ENCODE measurements at places on chromosomes 7 and 10.

DNA sequence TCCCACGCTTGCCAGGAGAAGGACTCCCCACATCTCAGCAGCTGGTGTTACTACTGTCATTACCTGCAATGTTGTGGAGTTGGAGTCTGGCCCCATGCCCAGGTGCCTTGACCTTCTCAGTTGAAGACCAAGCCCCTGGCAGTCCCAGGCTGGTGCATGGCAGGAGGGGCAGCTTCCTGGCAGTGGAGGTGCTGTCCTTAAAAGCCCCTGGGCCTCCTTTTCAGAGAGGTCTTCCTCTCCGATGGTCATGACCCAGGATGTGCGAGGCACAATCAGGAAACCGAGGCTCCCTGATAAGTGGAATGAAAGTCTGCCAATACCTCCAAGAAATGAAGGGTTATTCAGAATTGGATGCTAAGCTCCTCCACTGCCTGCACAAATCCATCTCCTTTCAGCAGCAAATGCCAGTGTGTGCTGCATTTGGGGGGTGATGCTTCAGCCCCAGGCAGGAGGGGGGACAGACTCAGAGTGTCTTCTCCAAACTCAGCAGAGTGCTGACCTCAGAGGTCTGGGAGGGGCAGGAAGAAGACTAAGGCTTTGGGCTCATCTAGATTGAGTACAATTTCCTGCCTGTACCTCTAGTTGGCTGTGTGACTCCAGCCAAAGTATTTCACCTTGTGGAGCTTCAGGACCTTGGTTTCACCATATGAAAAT lies 97.0 kb upstream of the DDC start:
- no peak for DNase-seq

- DNase-seq: no peak
Measured at GRCh38 chr7:106480616-106481031, 180.3 kb downstream of the CCDC71L start.

DNA sequence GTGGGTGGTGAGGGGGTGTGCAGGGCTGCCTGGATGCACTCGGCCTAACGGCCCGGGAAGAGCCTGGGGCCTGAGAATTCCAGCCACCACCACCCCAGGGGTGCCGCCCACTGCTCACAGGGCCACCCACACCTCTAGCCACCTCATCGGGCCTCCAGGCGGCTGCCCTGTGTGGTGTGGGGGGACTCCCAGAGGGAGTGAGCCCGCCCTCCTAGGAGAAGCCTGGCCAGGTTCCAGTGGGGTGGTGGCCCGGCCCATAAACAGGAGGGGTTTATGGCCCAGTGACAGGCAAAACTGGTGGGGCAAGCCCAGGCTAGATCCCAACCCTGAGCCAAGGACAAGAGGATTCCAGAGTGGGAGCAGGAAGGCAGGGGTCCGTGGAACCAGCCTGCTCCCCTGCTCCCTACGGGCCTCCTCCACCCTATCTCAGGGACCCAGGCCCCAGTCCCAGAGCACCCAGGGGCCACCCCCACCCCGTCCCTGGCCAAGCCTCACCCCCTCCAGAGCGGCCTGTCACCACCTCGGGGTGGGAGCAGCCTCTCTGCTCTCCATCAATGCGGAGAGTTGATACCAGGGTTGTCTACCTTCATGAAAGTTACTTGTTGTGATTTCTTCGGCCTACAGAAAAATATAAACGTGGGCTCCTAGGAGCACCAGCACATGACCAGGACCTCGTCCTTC lies 20.2 kb upstream of the PDGFA start:
- no peak for DNase-seq

DNA sequence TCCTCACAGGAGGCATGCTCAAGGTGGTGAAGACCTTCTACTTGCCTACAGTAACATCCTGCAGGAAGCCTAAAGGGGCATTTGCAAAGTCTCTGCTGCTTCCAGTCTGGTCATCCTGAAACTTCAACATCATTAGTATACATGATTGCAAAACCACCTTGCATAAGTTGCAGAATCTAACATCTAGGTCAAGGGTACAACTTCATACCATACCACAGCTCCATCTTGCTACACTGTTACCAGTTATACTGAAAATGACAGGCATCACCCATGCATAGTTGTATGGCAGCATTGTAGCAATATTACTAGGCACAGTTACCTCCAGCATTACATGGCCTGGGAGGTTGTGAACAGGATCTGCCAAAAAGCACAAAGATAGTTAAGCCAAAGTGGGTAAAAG lies 13.7 kb upstream of the MACROH2A2 start:
- no peak for DNase-seq

GRCh38 chr7:105596866-105597265 lies 15.6 kb upstream of the EFCAB10 start:
- DNase-seq: no peak

DNA sequence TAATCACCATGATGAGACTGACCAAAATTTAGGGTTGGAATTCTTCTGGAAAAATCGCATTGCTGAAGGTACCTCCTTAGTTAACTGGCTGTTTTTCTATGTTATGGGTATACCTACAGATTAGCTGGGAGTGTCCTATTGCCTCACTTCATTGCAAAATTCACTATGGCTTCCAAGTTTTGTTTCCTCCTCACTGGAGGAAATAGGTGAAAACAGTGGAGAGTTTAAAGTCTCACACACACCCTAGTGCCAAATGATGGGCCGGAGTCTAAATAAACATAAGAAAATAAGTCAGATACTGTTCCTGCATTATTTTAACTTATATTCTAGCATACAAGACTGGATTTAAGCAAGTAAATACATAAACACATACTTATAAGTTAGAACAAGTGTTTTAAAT lies 98.2 kb downstream of the AHR start:
- DNase-seq: no peak

GRCh38 chr10:1299041-1299726 lies 243.0 kb downstream of the WDR37 start:
- DNase-seq: no peak

GRCh38 chr10:106106114-106106513 lies 1058.4 kb downstream of the SORCS1 start:
- no peak for DNase-seq

- DNase-seq: no peak
Measured at GRCh38 chr7:107691716-107692115, 31.1 kb downstream of the SLC26A4 start.

- DNase-seq: no peak
Measured at GRCh38 chr10:88288320-88289059, 294.6 kb downstream of the RNLS start.

DNA sequence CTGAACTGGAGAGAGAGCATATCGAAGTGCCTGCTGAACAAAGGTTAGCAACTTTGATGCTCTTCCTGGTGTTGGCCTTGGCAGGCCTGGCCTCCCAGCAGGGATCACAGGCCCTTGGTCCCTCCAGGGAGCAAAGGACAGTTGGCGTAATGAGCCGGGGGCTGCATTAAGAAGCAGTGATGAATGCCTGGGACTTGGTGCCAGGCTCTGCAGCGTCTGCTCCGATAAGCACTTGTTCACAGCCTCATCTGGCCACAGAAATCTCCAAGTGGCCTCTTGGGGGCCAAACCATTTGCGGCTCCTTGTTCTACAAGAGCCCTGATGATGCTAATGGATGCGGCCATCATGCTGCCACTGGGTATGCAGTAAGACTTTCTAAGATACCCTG lies 31.8 kb downstream of the CRHR2 start:
- no peak for DNase-seq

GRCh38 chr10:75019370-75019769 lies 92.1 kb upstream of the SAMD8 start:
- peak; percentile 50 for DNase-seq

DNA sequence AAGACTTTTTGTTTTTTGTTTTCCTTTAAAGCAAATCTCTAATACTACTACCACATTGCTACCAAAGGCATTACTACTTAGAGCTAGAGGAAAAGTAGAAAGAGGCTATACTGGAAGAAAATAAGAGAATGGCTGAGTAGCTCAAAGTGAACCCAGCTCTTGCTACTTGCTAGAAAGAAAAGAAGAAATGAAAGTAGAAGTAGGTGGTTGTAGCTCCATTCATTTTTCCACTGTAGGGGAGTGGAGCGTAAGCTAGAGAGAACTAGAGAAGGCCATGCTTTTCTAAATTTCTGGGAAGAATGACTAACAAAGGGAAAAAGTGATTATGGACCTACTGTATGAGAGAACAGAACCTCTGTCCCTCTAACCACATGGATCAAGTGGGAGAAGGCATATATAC lies 184.4 kb downstream of the PON1 start:
- no peak for DNase-seq

GRCh38 chr7:36127075-36127740 lies 25.8 kb upstream of the EEPD1 start:
- no peak for DNase-seq

DNA sequence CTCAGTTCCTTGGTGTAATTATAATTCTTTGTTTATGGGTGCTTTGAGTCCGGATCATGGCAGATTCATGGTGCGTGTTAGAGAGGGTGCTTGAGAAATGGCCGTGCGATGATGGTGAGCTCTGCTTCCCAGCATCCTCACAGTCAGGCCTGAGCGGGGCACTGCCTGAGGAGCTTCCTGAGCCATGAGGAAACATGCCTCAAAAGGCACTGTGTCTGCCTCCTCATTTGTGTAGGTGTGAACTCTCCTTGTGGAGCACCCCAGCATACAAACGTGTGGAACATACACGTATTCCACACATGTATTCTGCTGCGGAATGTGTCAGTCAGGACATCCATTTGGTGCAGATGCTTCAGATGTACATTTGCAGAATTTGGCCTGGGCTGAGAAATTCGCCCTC lies 205.4 kb downstream of the CELF2 start:
- DNase-seq: no peak

GRCh38 chr10:61148451-61148850 lies 204.5 kb upstream of the RHOBTB1 start:
- no peak for DNase-seq

- DNase-seq: no peak
Measured at GRCh38 chr7:122305475-122306319, 1.1 kb upstream of the FEZF1 start.

- DNase-seq: no peak
Measured at GRCh38 chr7:85306115-85306514, 119.3 kb upstream of the SEMA3D start.

GRCh38 chr7:63080406-63080805 lies 918.2 kb upstream of the ZNF722 start:
- DNase-seq: no peak

GRCh38 chr7:139771001-139771956 lies 6.5 kb downstream of the HIPK2 start:
- no peak for DNase-seq

GRCh38 chr10:28945959-28946358 lies 268.6 kb downstream of the BAMBI start:
- no peak for DNase-seq

- no peak for DNase-seq
Measured at GRCh38 chr10:80486785-80487420, 32.8 kb downstream of the TSPAN14 start.

DNA sequence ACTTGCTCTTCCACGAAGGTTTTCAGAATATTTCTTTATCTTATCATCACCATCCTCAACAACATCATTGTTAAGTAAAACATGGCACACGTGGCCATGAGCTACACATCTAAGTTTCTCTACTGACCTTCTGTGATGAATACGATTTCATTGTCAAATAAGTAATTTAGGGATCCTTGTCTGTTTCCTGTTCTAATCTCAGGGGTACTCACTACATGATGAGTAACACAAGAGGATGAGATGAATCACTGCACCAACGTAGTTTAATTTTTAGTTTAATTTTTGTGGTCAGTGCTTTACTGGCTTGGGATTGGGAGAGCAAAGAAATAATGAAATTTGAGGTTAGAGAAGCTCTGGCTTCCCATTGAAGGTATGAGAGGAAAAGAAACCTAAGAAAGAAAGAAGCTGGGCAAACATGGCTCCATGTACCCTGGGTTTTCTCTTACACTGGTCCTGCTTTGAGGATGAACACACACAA lies 461.9 kb upstream of the KLF6 start:
- DNase-seq: no peak

DNA sequence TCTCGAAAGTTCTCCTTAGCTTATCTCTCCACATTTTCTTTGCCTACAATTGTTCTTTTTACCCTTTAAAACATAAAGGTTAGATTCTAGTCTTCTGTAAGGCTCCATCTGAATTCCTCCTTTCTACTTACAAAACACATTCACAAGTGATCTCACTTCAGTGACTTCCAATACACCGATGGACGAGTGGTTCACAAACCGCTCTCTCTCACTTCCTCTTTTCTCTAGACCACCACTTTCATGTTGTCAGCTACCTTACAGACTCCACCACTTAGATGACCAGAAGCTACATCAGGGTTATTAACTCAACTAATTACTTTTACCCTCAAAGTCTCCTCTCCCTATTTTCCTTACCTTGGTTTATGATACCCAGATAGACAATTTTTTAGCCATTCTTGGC lies 11.8 kb downstream of the MET start:
- DNase-seq: no peak

DNA sequence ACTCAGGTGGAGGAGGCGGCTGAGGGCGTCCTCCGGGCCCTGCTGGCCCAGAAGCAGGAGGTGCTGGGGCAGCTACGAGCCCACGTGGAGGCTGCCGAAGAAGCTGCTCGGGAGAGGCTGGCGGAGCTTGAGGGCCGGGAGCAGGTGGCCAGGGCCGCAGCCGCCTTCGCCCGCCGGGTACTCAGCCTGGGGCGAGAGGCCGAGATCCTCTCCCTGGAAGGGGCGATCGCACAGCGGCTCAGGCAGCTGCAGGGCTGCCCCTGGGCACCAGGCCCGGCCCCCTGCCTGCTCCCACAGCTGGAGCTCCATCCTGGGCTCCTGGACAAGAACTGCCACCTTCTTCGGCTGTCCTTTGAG lies 2.8 kb downstream of the TRIM56 start:
- no peak for DNase-seq

DNA sequence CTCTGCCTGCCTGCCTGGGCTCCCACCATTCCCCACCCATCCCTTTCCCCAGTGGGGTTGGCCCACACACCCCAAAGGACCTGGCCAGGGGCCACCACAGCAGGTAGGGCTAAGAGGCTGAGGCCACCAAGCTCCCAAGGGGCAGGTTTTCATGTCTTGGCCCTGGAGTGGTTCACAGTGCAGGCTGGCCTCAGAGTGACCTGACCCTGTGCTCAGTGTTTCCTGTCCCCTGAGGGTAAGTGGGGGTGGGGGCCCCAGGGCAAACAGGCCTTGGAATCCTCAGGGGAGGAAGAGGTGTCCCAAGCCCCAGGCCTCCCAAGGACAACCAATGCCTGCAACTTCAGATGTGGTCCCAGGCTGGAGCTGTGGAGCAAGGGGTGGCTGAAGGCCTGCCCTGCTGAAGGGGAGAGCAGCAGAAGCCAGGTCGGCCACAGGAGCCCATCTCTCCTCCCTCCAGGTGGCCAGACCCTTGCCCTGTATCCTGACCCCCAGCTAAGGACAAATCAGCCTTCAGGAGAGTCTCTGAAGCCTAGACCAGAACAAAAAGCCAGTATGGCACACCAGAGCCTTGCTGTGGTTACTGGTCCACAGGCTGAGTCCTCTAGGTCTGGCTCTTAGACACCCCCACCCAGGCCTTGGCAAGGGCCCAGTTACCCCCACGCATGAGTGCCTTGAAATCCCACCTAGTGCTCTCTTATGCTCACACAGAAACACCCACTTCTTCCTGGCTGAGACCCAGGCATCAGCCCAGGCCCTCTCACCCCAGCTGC lies 27.6 kb downstream of the POLL start:
- no peak for DNase-seq

GRCh38 chr7:105461518-105461917 lies 60.6 kb downstream of the PUS7 start:
- DNase-seq: no peak

Data from T-helper 1 cell (primary cell).